Head of caudate nucleus (tissue), 42 donors: ENCODE measurements at places on chromosomes 7 and 10.

- DNase-seq, result no peak
Observed at GRCh38 chr7:111730476-111731300, 168.4 kb upstream of the IMMP2L start.

- DNase-seq, result no peak
Observed at GRCh38 chr10:68611227-68611626, 51.1 kb downstream of the TET1 start.

- DNase-seq, result no peak
Observed at GRCh38 chr10:105259201-105259600, 618.1 kb downstream of the SORCS3 start.

DNA sequence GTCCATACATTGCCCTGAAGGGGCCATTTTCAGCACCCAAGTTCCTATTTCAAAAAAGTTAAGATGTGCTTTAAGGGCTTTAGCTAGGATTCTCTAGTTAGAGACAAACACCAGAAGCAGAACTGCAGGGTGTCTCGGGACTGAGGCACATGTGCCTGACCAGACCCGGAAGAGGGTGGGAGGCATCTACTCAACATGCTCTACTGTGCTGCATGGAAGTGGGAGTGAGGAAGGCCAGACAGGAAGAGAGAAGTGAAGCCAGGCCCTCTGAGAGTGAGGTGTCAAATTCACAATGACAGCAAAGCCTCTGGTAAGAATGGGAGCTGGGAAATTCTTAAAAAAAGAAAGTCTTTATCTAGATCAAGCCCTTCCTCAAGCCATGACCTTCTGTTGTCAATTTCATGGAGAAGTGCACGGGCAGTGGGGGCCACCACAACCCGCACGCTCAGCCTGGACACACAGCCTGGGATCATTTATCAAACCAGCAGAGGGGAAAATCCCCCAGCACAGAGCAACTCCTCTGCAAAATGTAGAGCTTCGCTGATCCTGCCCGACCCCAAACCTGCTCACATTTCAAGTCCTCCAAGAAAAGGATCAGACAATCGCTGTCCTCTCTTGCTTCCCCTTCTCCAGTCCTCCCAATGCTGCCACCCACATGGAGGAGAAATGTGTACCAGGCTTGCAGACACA is 38.7 kb downstream of the PLXNA4 start:
- DNase-seq, result no peak
